ENCODE measurements at places on chromosomes 11 and 22.

- DNase-seq: no peak
These were observed 9.6 kb downstream of the SCARF2 start for GRCh38 chr22:20427945-20428417.

DNA sequence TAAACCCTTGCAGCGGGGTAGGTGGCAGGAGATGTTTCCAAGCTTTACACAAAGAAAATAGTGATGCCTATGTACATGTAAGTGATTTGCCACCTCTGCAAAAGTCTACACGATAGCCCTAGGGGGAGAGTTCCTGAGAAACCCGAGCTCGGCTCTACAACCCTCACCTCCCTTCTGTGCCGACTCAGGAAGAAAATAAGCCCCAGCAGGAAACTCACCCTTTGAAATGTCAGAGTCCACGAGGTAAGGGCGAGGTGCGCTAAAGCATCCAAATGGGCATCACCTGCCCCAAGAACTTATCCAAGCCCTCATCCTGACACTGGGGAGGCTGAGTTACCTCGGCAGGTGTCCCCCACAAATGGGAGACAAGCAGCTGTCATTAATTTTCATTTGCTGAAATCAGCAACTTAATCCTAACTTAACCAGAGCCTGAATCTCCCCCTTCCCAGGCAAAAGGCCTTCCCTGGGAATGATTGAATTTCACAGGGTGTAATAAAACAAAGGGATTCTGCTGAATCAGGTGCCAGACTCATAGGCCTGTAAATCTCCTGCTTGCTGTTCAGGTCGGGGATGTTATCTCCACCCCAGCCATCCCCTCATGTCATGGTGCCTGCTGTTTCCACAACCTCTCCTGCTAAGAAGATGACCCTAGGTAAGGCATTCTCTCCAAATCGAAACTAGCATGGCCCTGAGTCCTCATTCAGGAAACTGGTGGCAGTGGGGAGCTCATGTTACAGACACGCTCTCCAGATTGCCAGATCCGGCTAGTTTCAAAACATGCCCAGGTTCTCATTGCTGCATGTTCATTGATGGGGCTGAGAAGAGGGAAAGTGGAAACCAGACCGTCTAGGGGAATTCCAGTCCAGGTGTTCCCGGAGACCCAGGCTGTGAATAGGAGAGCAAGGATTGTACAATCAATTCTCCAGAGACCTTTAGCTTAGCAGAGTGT is 105.3 kb upstream of the KIRREL3 start:
- no peak for DNase-seq

GRCh38 chr11:134987223-134987768 is 575.3 kb upstream of the B3GAT1 start:
- DNase-seq: no peak

DNA sequence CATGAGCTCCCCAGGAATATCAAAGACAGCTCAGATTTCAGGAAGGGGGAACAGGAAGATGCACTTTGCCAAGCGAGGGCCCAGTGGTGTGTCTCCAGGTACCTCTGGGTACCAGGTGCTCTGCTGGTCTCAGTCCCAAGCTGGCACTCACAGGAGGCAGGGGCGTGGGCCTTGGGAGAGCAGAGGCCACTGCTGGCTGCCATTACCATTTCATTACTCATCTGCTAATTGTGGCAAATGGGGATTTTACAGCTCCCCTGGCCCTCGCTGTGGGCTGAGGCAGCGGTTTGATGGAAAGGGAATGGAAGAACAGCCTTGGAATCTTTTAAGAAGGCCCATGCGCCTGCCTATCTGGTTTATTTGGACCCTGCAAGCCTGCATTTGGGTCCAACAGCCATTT is 192.0 kb upstream of the NAV2 start:
- no peak for DNase-seq

DNA sequence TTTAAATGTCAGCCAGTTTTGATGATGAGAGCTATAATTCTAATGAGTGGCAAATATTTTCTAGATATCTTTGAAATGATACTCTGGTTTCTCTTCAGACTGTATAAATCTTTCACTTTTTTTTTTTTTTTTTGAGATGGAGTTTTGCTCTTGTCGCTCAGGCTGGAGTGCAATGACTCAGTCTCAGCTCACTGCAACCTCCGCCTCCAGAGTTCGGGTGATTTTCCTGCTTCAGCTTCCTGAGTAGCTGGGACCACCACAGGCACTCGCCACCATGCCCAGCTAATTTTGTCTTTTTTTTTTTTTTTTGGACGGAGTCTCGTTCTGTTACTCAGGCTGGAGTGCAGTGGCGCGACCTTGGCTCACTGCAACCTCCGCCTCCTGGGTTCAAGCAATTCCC is 113.6 kb downstream of the TEAD1 start:
- DNase-seq: no peak

- DNase-seq: peak; percentile 24
These were observed 844 bp downstream of the PCF11 start for GRCh38 chr11:83157594-83158356.

DNA sequence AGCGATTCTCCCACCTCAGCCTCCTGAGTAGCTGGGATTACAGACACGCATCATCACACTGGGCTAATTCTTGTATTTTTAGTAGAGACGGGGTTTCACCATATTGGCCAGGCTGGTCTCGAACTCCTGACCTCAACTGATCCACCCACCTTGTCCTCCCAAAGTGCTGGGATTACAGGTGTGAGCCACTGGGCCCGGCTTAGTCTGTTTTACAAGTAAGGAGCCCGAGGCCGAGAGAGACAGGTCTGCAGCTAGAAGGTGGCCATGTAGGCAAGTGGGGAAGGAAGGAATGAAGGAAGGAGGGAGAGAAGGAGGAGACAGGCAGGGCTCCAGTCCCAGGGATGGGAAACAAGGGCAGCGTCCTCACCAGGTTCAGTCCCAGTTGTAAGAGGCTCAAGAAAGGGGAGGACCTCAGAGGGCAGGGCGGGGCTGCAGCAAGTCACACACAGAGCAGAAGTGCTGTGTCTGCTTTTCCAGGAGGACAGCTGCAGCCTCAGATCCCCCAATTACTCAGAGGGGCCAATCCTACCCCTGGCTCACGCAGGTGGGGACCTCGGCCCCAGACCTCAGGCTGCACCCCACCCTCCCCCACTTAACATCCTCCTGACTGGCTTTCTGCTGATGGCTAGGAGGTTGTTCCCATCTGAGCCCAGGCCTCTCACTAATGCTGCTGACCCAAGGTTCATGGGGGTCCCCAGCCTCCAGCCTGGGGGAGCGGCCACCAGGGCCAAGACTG is 53.8 kb upstream of the PRR5 start:
- no peak for DNase-seq

- no peak for DNase-seq
These were observed 57.5 kb downstream of the SEZ6L start for GRCh38 chr22:26226538-26227297.

- no peak for DNase-seq
These were observed 12.8 kb downstream of the CTSC start for GRCh38 chr11:88324562-88325345.

DNA sequence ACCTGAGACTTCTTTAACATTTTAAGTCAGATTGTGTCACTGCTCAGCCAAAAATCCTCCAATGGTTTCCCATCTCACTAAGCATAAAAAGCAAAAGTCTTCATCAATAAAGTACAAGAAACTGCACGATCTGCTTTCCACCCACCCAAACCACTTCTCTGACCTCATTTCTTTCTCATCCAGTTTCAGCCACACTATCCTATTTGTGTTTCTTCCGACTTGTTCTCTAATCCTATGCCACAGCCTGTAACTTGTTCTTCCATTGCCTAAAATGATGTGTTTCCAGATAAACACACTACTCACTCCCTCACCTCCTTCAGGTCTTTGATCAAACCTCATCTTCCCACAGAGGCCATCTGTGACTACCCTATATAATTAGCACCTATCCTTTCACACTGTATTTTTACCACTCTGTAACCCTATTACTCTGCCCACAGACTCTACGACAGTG is 28.4 kb downstream of the ARHGAP32 start:
- DNase-seq: no peak

DNA sequence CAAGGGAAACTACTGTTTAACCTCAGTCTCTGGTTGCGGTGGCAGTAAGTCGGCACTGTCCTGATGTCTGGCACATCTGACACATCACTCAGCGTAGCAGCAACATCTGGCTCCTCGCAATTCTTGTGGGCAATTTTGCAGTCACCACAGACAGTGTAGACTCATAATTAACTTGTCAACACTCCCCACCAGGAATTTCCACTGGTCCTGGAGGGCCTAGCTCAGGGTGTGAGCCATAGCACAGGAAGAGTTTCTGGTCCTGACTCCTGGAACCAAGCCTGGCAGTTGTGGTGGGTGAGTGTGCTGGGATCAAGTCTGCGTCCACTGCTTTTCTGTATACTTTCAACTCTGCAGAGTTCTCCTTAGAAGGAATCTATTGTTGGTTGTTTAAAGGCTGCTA is 209.7 kb downstream of the SNX19 start:
- DNase-seq: no peak

DNA sequence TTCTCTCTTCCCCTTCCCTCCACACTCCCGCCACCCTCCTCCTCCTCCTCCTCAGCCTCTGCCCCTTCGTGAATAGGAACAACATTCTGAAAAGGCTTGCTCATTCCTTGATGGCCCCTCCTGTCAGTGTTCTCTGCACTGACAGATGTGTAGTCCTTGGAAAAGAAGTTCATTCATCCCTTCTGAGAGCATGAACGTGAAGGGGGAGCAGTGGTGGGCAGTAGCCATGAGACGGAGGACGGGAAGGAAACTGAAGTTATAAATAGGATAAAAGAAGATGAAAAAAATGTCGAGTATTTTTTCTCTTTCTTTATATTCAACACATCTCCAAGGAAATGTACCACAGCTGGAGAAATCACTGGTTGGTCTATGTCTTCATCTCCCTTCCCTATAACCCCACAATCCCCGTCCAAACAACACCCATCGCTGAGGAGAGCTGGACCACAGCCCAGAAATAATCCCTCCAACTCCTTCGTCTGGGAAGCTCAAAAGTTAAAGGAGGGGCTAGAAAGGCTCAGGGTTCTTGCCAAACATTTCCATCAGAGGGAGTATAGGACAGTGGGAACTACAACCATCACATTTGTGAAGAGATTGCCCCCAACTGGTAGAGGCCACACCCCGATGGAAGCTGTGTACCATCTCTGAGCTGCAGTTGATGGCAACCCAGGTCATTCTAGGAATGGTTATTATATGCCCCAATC is 33.5 kb downstream of the ETS1 start:
- no peak for DNase-seq

DNA sequence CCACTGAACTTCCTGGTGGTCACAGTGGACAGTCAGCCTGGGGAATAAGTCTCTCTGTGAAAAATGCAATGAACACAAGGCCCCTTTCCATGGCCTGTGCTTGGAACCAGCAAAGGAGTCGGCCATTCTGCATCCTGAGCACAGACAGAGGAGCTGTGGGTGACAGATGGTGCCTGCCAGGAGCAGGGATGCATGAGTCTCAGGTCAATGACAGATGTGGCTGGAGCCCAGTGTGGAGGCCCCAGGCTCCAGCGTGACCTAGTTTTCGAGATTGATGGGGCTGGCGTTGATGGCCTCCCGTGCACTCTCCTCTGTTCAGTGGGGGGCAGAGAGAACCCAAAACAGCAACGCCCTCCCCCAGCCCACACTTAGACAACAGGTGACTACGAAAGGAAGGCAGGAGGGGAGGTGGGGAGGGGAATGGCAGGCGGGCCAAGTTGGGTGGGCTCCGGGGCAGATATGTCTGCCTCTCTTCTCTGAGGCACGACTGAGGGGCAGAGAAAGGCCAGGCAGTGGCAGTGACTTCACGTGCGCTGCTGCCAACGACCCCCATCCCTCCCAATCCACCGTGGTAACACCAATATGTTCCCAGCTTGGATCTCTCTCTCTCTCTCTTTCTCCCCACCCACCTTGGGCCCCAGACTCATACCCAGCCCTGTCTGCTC is 34.4 kb upstream of the CD5 start:
- no peak for DNase-seq

DNA sequence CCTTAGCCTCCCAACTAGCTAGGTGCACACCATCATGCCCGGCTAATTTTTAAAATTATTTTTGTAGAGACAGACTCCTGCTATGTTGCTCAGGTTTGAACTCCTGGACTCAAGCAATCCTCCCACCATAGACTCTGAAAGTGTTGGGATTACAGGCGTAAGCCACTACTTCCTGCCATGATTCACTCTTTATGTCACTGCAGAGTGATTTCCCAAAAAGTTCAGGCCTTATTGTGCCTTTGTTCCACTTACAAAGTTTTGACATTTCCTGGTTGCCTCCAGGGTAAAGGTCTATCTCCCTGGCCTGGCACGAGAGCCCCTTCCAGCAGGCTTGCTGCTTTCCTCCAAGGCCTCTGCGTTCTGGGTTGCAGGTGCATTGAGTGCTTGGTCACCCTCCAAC is 44.6 kb upstream of the RIC3 start:
- no peak for DNase-seq

- DNase-seq: no peak
These were observed 397 bp downstream of the OR52N2 start for GRCh38 chr11:5809122-5809519.

DNA sequence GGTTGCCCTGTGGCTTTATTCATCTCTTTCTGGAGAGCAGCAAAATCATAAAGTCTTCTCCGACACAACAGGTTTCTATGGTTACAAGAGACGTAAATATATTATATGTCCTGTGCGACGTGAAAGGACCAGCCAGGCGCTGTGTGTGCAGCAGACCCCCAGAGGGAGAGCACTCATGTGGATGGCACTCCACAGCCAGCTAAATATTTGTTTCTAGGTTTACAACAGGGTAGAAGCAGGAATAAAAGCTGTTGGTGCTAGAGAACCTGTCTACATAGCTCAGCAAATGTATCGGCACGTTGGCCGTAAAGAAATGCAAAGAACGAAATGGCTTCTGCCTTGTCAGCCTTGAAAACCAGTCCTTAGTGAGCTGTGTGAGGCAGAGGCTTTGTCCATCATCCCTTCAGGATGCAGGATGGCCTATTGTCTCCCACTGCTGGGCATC is 133.8 kb upstream of the PITPNB start:
- DNase-seq: no peak

GRCh38 chr11:114440121-114440860 is 1.0 kb downstream of the REXO2 start:
- no peak for DNase-seq

- DNase-seq: no peak
These were observed at the start of gene PGR for GRCh38 chr11:101129203-101129943. TSS of gene PGR (minus strand) at chr11:101129813. CDS start at chr11:101129070, 743 bp downstream.

DNA sequence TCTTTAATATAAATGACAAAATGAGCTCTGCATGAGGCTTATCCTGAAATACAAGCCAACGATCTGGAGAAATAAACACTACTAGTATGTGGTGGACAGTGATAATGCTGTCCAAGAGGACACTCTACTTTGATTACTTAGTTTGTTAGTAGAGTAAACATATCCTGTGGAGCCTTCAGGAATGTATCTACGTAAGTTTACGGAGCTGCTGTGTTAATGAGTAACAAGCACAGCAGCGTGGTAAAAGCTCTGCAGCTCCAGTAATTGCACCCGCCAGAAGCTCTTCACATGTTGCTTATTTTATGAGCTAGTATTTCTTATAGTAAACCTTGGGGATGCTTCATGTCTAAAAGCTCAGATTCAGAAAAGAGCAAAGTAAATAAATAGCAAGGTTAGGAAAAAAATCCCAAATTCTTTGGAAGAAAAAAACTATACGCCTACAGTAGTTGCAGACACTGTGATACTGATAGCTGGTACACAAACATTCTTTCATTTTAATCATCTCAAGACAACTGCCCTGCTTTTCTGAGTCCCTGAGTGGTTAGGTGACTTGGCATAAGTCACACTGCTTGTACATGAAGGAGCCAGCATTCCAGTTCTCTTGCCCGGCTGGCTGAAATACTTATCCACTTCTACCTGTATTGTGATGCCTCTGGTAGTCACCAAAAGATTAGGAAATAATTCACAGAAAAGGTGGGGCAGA is 32.7 kb upstream of the CCDC34 start:
- DNase-seq: no peak

GRCh38 chr11:90453525-90453924 is 230.7 kb upstream of the CHORDC1 start:
- no peak for DNase-seq

Data from stimulated activated CD8-positive, alpha-beta memory T cell treated with anti-CD3 and anti-CD28 coated beads, Interleukin-4, amount 100 ng/mL, for 4 hours (primary cell).